ENCODE measurements at places on chromosomes 3 and 15.

- no peak for DNase-seq
Measured at GRCh38 chr3:171044835-171045793, 18.6 kb upstream of the SLC2A2 start.

DNA sequence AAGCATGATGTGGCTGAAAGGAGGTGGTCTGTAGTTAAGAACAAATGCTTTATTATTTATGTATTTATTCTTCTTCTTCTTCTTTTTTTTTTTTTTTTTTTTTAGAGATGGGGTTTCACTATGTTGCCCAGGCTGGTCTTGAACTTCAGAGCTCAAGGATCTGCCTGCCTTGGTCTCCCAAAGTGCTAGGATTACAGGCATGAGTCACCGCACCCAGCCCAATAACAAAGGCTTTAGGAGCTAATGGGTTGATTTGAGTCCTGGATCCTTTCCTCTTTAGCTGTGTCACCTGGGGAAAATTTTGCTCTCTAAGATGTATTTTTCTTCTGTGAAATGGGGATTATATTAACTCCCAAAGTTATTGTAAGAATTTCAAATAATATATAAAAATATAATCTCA lies 168.8 kb downstream of the PEX5L start:
- DNase-seq = no peak

DNA sequence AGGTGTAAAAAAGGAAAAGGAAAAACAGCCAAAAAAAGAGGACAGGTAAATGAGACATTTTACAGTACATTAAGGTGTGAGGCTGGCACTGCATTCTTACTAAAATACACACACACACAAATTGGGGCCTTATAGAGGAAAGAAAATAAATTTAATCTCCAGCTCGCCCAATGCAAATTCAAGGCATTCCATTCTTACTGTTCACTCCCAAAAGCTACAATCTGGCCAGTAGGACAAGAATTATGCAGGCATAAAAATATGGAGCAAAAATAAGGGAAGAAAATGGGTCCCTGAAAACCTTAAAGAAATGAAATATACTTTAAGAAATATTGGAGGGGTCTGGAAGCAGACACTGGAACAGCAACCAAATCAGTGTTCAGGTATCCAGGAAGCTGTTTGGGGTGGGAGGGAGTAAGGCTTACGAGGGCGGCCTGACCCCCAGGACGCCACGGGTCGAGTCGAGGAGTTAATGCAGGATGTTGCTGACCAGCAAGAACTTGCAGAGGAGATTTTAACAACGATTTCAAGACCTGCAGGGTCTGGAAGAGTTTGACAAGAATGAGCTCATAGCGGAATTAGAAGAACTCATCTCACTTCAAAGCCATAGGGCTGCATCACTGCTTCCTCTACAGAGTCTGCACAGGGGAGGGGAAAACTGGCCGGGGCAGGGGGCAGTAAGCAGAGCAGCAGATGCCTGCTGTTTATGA lies 245.5 kb downstream of the TBL1XR1 start:
- no peak for DNase-seq

DNA sequence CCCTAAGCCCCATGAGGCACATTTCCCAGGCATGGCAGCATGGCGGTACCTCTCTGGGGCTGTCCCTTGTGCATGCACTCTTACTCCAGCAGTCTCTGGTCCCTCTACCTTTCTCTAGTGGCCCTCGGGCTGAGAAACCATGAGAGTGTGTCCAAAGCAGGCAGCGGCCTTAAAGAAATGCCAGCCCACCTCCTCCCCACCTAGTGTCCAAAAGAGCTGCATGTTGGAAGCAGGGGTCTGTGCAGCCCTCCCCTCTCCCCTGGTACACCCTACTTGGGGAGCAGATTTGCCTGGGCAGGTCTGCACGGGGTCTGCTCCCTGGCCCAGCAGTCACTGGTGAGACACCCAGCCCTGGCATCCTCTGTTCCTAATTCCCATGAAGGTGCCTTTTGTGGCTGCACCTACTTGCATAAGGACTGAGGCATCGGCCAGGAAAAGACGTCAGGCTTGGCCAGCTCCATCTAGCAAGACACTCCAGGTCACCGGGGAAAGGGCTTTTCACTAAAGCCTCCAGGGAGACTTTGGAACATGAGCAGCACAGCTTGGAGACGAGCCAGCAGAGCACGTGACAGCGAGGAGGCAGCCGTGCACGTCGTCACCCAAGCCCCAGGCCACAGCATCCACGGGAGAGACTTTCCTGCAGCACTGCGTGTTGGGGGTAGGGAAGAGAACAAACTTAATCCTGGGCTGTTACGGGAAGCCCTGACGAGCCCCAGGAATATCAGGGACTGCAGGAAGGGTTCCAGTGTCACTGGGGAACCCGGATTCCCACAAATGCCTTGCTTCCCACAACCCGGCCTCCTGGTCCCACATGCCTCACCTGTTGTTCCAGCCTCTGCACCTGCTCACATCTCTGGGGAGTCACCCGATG lies 38.8 kb downstream of the TM2D3 start:
- DNase-seq = no peak

DNA sequence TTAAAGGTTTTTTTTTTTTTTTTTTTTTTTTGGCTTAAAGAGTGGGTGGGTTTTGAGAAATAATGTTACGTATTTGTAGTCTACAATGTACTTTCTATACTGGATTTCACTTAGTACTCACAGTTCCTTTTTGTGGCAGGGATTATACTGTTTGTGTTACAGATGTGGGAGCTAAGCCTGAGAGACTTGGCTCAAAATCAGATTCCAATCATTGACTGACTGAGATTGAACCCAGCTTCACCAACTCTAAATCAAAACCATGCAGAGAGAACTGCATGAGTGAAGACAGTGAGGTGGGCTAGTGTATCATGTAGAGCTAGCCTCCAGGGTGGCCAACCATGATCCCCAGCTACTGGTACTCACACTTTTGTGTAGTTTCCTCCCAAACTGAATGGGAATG lies 68.0 kb downstream of the TMEM108 start:
- DNase-seq = no peak

- DNase-seq = no peak
Measured at GRCh38 chr3:191220908-191221307, 21.9 kb downstream of the OSTN start.

GRCh38 chr3:52512105-52512504 lies 17.0 kb downstream of the STAB1 start:
- no peak for DNase-seq

DNA sequence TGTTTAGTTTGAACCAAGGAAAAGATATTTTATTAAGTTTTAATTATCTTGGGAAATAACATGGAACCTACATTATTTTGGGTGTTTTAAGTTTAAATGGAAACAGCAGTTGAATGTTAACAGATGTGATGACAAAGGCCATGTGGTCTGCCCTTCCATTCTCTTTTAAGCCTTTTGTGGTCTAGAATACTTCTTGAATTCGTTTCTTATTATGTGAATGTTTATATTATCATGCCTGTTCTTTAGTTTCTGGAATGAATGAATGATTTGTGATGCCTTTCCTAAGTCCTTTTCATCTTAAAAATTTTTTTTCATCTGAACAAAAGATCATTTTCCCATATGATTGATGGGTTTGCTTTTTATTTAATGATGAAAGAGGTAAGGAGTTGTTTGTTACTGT lies 44.6 kb downstream of the SNRK start:
- no peak for DNase-seq

DNA sequence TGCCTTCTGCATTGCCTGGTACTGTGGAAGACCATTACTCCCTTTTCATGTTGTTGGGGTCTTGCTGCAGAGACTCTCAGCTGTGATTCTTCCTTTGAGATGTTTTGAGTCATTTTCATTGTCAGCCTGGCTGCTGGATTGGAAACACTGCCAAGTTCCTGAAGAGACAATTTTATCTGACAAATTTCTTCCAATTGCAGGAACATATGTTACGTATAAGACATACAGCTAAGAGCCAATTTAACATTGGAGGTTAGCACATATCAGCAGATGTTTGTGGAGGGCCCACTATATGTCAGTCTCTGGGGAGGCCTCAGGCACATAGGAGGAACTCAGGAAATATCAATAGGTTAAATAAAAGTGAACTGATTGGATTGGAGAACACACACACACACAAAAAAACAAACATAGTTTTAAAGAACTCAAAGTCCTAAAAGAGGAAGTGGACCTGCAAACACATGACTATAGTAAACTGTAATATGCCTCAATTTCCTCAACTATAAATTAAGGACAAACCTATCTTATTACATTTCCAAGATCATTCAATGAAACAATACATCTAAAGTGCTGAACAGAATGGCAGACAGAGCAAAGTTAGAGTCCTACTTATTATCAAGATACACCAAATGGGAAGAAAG lies 172.3 kb downstream of the MYRIP start:
- no peak for DNase-seq

GRCh38 chr15:27787931-27788330 lies 311.2 kb downstream of the OCA2 start:
- no peak for DNase-seq

- DNase-seq = no peak
Measured at GRCh38 chr3:167728176-167728575, 6.5 kb downstream of the PDCD10 start.

DNA sequence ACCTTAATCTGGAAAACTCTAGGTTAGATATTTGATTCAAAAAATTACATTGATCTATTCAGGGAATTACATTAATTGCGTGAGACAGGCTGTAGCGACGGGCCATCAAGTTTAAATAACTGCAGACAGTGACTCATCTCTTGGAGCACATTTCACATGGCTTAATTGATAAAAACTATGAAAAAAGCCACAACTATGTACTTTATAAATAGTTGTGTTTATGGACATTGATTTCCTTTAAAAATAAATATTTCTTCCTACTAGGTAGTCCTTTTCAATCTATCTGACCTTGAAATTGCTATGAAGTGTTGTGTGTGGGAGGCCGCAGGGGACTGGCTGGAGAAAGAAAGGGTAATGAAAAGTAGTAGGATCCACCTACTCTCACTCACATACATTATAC lies 157.8 kb downstream of the IL1RAP start:
- no peak for DNase-seq

- DNase-seq = no peak
Measured at GRCh38 chr15:100831467-100831866, 48.2 kb upstream of the ALDH1A3 start.

- no peak for DNase-seq
Measured at GRCh38 chr3:195911946-195912270, 3.6 kb upstream of the TNK2 start.

DNA sequence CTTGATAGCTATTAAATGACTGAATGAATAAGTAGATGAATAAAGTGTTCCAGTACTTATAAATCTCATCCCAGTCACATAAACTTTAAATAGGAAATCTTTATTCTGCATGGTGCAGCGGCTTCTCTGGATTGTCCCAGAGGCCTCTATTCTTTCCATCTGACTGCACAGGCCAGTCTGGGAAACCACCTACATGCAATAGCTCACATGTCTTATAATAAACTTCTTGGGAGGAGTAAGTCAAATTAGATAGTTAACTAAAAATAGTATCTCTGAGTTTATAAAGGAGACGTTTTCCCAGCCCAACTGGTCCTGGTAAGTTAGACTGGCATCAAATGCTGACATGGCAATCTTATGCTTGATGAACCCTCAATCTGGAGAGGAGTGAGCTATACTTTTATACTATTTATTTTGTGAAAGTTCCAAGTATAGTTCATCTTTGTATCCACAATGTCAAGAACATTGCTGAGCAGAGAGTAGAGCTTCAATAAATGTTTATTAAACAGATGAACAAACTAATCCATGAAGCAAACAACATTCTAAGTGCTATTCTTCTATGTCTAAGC lies 417.6 kb downstream of the TIGIT start:
- no peak for DNase-seq

DNA sequence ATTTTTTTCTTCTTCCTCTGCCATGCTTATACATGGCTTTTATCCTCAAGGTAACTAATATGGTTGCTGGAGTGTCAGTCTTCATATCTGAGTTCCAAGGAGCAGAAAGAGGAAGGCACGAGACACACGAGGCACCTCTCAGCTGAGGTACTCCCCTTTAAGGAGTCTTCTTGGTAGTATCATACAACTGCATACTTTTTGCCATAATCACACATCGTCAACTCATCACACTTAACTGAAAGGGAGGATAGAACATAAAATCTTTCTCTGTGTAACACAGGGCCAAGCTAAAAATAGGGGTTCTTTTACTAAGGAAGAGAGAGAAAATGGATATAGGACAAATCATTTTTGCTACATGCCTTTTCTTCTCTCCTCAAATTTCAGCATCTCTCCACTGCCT lies 104.2 kb downstream of the OXSM start:
- no peak for DNase-seq

DNA sequence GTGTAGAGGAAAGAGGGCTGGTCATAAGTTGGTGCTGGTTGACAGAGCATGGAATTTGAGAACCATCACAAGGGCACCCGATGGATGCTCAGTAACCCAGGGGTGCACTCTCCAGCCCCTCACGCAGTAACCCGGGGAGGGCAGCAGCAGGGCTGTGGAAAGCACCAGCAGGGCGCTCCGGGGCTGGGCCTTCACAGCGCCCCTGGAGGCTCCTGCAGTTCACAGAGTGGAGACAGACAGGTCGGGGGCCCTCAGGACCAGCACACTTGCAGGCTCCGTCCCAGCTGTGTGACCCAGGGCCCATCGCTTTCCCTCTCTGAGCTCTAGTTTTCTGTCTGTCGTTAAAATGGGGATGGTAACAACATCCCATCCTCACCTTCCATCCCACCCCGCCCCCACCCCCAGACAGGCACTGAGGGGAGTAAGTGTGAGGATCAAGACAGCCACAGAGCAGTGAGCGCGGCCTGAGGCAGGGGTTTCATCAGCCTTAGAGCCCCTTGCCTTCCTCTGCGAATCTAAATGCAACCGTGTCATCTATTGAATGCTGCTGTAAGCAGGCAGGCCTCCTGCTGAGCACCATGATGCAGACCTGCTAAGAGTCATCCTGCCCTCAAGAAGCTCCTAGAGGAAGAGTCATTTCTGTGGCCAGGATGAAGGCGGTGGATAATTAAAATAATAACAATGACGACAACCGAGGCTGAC lies 90.2 kb upstream of the LINGO1 start:
- DNase-seq = no peak

DNA sequence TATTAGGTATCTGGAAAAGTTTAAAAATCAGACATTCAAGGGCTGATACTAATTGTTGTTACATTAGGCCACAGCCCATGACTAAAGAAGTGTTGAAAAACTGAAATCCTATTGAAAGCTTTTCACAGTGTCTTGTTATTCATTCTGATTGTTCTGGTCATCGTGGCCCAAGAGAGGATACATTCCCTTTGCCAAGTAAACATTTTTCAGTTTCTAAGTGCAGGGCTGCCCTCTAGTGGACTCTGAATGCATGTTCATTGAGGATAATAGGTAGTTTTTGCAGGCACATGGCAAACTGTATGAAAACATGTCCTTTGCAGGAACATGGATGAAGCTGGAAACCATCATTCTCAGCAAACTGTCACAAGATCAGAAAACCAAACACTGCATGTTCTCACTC lies 181.1 kb downstream of the MYRIP start:
- DNase-seq = no peak

- DNase-seq = no peak
Measured at GRCh38 chr15:27061739-27062138, 90.8 kb downstream of the GABRG3 start.

DNA sequence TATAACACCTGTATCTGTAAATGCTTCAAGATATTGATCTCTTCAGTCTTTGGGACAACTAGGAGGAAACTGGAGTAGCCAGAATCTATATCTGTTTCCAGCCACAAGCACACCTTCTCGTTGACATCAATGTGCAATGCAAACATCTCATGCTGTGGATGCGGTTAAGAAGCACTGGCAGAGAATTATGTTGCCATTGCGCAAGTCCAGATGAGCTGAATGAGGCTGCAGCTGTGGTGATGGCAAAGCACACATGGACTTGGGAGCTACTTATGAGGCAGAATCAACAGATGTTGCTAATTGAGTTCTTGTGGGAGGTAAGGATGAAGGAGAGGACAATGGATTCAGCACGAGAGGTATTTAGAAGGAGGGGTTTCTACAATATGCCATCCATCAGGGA lies 90.9 kb downstream of the STRIT1 start:
- no peak for DNase-seq
